Motor neuron (in vitro differentiated cells): ENCODE measurements at places on chromosomes 13 and 19. TPM values are rescaled to one million over a fixed set of nuclear protein-coding genes. Genes with fewer than 3 reads are reported as not detected.

- no peak for ATAC-seq
These were observed 23.7 kb upstream of the SEMA6B start for GRCh38 chr19:4582980-4583842.

GRCh38 chr13:41827507-41828213 is 133.2 kb downstream of the VWA8 start:
- peak; percentile 87 for ATAC-seq

DNA sequence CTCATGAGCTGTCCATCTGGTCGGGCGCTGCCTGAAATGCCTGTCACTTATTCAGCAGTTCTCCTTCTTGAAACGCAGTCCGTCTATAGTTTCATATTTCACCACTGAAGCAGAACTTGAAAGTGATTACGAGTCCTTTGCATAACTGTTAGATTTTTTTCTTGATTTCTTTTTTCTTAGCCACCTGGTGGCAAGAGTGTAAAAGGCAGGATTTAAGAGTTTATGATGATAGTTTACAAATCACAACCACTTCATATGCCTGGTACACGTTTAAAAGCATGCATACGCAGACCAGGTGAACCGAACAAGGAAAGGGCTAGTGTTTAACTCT is 45.8 kb downstream of the GGACT start:
- ATAC-seq = no peak

GRCh38 chr13:48578516-48579164 is 45.8 kb upstream of the RCBTB2 start:
- no peak for ATAC-seq

GRCh38 chr19:49544154-49544553 is 16.4 kb downstream of the RCN3 start:
- no peak for ATAC-seq

DNA sequence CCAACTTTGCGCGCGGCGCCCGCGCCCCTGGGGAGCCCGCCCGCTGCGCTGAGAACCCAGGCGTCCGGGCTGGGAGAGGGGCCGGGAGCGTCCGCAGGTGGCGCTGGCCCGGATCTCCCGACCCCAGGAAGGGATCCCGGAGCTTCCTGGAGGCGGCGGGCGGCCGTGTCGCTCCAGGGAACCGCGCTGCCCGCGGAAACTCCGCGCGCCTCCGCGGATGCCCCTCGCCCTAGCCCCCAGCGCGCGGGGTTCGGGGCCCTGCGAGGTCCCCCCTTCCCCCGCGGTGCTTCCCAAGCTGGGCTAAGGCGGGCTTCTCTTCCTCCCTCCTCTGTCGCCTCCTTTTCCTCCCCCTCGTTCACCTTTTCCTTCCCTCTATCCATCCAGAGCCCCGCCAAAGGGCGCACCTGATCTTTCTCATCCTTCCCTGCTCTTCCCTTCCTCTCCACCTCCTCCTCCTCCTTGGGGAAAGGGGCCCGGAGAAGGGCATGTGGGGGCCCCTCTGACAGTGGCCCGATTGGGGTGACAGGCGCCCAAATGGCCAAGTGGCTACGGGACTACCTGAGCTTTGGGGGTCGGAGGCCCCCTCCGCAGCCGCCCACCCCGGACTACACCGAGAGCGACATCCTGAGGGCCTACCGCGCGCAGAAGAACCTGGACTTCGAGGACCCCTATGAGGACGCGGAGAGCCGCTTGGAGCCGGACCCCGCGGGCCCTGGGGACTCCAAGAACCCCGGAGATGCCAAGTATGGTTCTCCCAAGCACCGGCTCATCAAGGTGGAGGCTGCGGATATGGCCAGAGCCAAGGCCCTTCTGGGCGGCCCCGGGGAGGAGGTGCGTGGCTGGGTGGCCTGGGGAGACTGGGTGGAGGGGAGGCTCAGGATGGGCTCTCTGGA is 710 bp downstream of the SHD start:
- ATAC-seq = no peak

GRCh38 chr13:50290186-50290585 is 274.9 kb downstream of the KCNRG start:
- no peak for ATAC-seq

GRCh38 chr19:45008552-45008951 is 7.3 kb downstream of the RELB start:
- ATAC-seq = no peak

GRCh38 chr13:43316281-43316680 is 292.9 kb downstream of the DNAJC15 start:
- ATAC-seq = no peak

GRCh38 chr19:46660008-46660517 is 919 bp downstream of the DACT3 start:
- ATAC-seq = no peak

- ATAC-seq = peak; percentile 46
These were observed 546 bp downstream of the UBXN6 start for GRCh38 chr19:4456843-4457653.

DNA sequence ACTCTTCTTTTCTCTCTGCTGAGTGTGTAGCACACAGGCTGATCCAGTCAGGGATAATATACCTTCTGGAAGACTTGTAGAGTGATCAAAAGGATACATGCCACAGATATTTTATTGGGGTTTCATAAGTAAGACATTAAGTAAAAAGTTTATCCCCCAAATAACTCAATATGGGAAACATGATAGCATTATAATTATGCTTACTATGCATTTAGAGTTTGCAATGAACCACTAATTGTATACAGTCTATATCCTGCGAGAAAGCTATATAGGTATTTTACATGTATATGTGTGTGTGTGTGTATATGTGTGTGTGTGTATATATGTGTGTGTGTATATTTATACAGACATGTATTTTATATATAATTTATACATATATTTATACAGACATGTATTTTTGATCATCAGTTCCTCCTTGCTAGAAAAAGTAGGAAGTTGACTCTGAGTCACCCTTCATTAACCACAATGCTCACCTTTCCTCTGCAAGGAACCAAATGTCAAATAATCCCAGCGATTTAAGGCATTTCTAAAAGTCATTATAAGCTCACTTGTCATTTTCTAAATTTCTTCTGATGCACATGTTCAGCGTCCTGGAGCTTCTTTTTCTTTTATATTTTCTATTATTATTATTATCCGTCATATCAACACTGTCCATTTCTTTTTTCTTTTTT is 312.5 kb upstream of the OBI1 start:
- ATAC-seq = no peak

DNA sequence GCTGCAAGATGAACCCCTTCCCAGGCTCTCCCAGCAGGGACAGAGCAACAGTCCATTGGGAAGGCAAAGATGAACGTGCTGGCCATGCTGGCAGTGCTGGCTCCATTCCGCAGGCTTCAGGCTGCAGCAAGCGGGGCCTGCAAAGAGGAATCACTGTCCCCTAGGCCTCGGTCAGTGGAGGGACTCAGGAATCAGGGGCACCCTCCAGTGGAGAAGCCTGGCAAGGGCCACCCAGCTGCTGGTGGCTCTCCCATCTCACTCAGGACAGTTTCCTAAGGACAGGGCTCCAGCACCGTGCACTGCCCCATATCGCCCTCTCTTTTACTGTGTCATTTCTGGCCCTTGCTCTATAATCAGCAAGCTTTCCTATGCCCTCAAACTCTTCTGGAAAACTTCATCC is 498.6 kb downstream of the EFNB2 start:
- no peak for ATAC-seq

GRCh38 chr19:49953416-49953815 is 7.6 kb downstream of the SIGLEC11 start:
- no peak for ATAC-seq

DNA sequence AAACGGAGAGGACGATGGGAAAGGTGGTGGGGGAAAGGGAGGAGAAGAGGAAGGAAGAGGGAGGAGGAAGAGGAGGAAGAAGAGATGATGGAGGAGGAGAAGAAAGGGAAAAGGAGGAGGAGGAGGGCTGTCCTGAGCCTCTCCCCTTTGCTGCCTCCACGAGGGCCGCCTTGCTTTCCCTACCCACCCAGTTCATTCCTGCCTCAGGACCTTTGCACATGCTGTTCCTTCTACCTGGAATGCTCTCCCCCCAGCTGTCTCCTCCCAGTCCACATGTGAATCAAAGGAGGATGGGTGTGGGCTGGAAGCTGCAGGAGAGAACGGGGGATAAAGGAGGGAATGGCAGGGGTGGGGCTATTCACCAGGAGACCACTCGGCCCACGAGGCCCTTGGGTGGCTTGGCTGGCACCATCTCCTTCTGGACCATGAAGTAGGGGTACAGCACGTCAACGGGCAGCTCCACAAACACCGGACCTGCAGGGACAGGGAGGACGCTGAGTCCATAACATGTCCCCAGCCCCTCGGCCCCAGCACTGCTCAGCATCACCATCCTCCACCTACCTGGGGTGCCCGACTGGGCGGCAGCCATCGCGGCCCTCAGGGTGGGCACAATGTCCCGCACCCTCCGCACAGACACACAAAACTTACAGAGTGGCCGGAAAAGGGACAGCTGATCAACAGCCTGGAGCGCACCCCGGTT is 15.3 kb downstream of the SYDE1 start:
- no peak for ATAC-seq

DNA sequence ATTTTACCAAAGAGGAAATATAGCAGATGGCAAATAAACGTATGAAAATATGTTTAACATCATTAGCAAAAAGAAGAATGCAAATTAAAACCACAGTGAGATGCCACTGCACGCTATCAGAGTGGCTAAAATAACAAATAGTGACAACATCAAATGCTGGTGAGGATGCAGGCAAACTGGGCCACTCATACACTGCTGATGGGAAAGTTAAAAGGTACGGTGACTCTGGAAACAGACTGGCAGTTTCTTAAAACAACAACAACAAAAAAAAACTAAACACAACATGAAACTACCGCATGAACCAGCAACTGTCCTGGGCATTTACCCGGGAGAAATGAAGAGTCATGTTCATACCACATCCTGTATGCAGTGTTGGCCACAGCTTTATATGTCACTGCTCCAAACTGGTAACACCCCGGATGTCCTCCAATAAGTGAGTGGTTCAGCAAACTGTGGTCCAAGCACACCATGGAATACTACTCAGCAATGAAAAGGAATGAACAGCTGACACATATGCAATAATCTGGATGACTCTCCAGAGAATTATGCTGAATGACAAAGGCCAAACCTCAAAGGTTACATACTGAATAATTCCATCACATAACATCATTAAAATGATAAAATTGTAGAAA is 22.3 kb downstream of the EPS15L1 start:
- ATAC-seq = no peak

DNA sequence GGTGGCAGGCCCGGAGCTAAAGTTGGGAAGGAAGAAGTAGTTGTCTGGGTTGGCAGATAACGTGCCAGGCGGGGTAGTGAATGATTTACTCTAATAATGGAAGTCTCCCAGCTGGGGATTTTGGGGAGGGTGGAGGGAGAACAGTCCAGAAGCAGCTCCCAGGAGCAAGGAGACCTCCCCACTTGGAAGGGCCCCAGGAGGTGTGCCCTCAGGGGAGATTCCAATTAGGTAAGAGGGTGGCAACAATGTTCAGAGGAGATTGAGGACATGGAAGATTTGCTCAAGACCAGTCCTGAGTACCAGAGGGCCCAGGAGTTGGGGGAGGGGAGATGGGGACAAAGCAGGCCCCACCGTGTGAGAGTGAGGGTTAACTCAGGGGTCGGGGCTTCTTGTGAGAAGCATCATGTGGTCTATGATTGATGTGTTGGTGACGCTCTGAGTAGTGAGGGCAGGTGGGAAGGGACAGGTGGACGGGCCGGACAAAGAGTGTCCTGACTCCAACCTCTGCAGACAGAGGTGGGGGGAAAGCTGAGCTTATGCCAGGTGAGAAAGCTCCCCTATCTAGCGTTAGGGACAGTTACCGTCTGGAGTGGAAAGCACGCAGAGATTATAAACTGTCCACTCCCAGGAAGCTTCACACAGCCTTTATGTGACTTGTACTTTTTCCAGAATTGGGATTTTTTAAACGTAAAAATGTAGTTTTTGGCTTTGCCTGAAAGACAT is 3.5 kb downstream of the SPINT2 start:
- no peak for ATAC-seq

DNA sequence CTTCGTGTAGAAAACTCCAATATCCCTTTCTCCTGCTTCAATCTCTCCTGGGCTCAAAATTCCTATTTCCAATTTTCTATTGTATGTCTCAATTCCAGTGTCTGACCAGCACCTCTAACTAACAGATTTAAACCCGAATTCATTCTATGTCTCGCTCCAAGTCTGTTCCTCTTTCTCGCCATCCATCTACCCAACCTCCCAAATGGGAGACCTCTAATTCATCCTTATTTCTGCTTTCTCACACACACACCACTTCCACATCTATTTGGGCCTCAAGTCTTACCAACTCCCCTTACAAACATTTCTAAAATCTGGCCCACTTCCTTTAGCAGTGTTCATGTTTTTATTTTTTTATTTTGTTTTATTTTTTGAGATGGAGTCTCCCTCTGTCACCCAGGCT is 53.3 kb downstream of the MBD3L2B start:
- ATAC-seq = no peak

DNA sequence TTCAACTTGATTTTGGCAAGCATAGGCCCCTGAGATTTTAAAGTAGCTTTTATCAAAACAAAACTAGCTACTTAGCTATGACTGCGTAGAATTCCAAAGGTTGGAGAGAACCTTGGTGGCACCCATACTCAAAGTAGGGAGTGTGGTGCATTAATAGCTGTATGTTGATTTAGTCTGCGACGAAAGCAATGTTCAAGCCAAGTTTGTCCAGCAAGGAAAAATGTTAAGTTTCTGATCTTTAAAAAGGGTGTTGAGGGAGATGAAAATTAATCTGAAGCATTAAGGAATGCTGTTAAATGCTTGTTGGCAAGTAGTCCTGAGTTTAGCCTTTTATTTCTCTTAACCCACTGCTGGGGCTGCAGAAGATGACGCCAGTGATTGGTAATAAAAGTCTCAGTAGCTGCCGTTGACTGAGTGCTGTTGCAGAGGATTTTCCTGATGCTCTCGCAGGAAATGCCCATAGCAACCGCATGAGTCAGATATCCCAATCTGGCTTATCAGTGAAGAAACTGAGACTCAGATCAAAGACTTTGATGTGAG is 75.9 kb upstream of the RNF113B start:
- ATAC-seq = peak; percentile 83

The GPR12 gene
- total RNA-seq = 3.5 and 4.1 TPM in 2 replicates

The PALM gene
- total RNA-seq = 65.9 and 70.1 TPM in 2 replicates

The ZNF709 gene
- total RNA-seq = 15.0 and 15.7 TPM in 2 replicates

The ZNF225 gene
- 3.7 and 5.4 TPM in 2 replicates for total RNA-seq

The CGB8 gene
- total RNA-seq = not detected in 2 replicates

The IGSF23 gene
- not detected in 2 replicates for total RNA-seq

The DCLK1 gene
- 76.4 and 80.0 TPM in 2 replicates for total RNA-seq

The DMKN gene
- total RNA-seq = 44.6 and 49.2 TPM in 2 replicates

The LILRA2 gene
- total RNA-seq = 0.51 TPM in 1 of 2 replicates, not detected in the other

The ZNF468 gene
- 15.6 and 15.8 TPM in 2 replicates for total RNA-seq

The PTGIR gene
- total RNA-seq = 1.7 and 2.3 TPM in 2 replicates

The PCCA gene
- total RNA-seq = 65.9 and 77.0 TPM in 2 replicates
